ENCODE measurements at places on chromosomes 2 and 18. TPM values are rescaled to one million over a fixed set of nuclear protein-coding genes. Genes with fewer than 3 reads are reported as not detected.

RGPD3 gene
- 0.04 TPM for total RNA-seq

ASPRV1 gene
- 0.16 TPM for total RNA-seq

DSEL gene
- total RNA-seq = 0.48 TPM

APOB gene
- 0.20 TPM for total RNA-seq

PDE1A gene
- 1.2 TPM for total RNA-seq

CERKL gene
- total RNA-seq = not detected

MBD2 gene
- total RNA-seq = 175 TPM

COLEC12 gene
- total RNA-seq = 0.68 TPM

MTCL1 gene
- total RNA-seq = 9.9 TPM

ZDBF2 gene
- 5.6 TPM for total RNA-seq

CDH19 gene
- 0.24 TPM for total RNA-seq

ANKRD30BL gene
- not detected for total RNA-seq

HOXD4 gene
- total RNA-seq = 0.36 TPM

SF3B1 gene
- 113 TPM for total RNA-seq

GREB1L gene
- total RNA-seq = not detected

NCOA1 gene
- total RNA-seq = 27.9 TPM

PROC gene
- total RNA-seq = 0.20 TPM

PLCL1 gene
- total RNA-seq = 0.20 TPM

ITGAV gene
- total RNA-seq = 28.1 TPM

FER1L5 gene
- total RNA-seq = 0.16 TPM

DUSP19 gene
- 1.2 TPM for total RNA-seq

ALKAL2 gene
- total RNA-seq = 0.44 TPM

C1QL2 gene
- total RNA-seq = not detected

TRIM54 gene
- 0.16 TPM for total RNA-seq

SPP2 gene
- not detected for total RNA-seq

MROH2A gene
- 0.52 TPM for total RNA-seq

KANSL3 gene
- total RNA-seq = 19.0 TPM

XIRP2 gene
- total RNA-seq = 0.28 TPM

ZNF892 gene
- total RNA-seq = 1.3 TPM

STEAP3 gene
- total RNA-seq = 11.6 TPM

PJVK gene
- 1.4 TPM for total RNA-seq

COL5A2 gene
- 6.3 TPM for total RNA-seq

GFPT1 gene
- 31.6 TPM for total RNA-seq

DHRS9 gene
- 23.8 TPM for total RNA-seq

AMER3 gene
- not detected for total RNA-seq

AGFG1 gene
- 62.4 TPM for total RNA-seq

SGPP2 gene
- 57.1 TPM for total RNA-seq

ALLC gene
- total RNA-seq = not detected

MARCO gene
- 0.80 TPM for total RNA-seq

MOGAT1 gene
- not detected for total RNA-seq

TRIM43 gene
- not detected for total RNA-seq

GAREM2 gene
- total RNA-seq = 0.68 TPM

TUBA3E gene
- not detected for total RNA-seq

ASB18 gene
- total RNA-seq = not detected

STK39 gene
- 29.6 TPM for total RNA-seq

STPG4 gene
- total RNA-seq = 0.16 TPM
